ENCODE measurements at places on chromosomes 12 and 14.
A peak's percentile ranks its signal among the peaks of the same experiment; 100 is the strongest.

- no peak for DNase-seq
Observed at GRCh38 chr14:104369208-104369607, 210.4 kb upstream of the C14orf180 start.

GRCh38 chr14:33218026-33218425, 279.3 kb downstream of the NPAS3 start:
- no peak for DNase-seq

DNA sequence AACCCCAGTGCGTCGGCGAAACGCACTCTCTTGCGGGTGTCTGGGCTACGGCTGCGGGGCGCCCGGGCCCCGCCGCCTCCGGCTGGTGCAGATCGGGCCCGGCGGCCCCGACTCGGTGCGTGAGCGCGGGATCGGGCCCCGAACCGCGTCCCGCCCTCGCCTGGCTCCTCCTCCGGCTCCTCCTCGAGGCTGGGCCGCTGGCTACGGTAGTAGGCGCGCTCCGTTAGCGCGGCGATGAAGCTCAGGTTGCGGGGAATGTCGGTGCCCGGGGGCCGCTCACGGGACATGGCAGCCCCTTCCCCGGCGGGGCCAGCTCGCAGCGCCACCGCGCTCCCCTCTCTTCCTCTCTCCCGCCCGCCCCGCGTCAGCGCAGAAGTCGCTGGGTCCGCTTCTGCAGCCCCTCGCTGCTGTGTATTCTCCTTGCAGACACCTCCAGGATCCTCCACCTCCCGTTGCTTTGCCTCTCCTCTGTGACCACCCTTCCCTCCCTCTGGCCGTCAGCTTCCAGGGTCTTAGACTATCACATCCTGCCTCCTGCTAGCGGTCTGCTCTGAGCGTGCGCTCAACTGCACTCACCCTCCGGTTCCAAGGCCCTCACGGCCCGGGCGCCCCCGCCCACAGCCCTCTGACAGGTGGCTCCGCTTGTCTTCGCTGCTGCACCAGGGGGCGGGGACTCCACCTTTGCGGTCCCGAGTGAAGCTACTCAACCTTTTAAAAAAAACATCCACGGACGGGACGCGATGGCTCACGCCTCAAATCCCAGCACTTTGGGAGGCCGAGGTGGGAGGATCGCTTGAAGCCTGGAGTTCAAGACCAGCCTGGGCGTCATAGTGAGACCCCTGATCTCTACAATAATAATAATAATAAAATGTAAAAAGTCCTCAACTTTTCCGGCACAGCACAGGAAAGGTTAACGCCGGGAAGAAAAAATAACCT, at the start of gene PPP1R3E:
Gene PPP1R3E (minus strand): TSS at position 570 of the 936 bp plus-strand sequence. CDS start 283 bp downstream, at position 287.
- peak; percentile 55 for DNase-seq

- DNase-seq = no peak
Observed at GRCh38 chr12:82593901-82594396, 92.8 kb upstream of the TMTC2 start.

DNA sequence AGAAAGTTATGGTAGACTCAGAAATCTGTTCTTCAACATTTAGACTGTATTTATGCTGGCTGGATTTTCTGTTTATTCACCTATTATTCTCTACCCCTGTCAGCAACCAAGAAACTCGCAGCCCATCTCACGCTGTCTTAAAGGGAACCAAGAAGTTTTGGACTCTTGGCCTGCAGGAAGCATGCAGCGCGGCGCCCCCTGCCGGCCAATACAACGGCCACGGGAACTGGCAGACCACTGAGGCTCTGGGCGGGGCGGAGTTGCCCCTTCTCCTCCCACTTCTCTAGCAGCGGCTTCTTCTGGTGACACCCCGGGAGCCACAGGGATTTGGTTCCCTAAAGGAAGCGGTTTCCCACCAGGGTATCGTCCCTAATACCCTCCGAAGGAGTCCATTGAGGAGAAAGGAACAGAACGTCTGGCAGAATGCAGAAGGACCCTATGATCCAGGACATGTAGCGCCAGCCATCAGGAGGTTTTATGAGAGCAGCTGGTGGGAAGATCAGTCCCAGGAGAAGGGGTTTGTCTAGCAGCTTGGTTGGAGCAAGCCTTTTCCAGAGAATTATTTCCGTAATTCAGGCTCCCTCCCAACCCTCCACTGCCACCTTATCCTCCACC, 21.0 kb upstream of the RNASE2 start:
- peak; percentile 8 for DNase-seq

DNA sequence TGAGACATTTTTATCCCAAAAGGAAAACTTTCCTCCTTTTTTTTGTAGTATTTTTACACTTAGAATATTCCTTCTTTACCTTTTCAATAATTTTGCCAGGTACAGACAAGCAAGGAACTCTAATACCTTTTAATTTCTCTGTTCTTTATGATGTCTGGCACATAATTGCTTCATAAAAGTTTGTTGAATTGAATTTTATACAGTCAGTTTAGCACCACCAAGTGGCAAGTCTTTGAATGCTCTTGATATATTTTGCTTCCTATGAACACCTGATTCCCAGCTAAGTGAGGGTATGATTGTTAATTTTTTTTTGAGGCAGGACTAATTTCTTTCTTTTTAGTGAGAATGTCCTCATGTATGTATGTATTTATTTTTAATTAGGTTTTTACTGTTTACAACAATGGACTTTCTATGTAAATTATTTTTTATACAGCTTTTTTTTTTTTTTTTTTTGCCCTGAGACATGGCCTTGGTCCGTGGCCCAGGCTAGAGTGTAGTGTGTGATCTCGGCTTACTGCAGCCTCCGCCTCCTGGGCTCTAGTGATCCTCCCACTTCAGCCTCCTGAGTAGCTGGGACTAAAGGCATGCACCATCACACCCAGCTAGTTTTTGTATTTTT, 6.9 kb downstream of the TBC1D15 start:
- DNase-seq = peak; percentile 37

DNA sequence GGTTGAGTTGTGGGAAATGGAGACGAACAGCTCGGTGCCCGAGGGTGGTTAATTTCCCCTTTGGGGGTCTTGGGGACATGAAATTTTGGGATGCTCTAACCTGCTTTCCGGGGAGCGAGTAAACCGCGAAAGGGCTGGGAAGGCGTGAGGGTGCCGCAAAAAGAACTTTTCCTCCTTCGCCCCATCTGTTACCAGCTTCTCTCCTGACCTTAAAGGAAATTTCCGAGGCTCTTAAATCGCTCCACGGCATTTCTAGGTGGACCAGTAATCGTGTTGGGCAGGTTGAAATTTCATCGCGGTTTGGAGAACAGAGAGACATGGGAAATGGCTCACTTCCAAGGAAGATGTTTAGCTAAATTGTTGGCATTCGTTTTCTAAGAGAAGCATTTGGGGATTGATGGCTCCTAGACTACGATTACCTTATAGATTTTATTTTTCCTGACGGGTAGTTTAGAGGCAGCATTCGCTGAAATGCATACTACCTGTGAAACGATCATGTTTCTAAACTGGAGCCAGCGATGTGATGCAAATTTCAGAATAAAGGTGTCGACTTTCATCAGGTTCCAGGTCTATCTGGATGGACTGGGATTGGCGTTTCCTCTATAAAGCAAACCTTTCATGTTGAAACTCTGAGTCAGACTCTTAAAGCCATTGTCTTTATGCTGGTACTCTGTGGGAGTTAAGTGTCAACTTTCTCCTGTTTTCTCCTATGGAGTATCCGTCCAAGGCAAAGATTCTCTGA, 414.5 kb downstream of the PCNX1 start:
- DNase-seq = peak; percentile 47

DNA sequence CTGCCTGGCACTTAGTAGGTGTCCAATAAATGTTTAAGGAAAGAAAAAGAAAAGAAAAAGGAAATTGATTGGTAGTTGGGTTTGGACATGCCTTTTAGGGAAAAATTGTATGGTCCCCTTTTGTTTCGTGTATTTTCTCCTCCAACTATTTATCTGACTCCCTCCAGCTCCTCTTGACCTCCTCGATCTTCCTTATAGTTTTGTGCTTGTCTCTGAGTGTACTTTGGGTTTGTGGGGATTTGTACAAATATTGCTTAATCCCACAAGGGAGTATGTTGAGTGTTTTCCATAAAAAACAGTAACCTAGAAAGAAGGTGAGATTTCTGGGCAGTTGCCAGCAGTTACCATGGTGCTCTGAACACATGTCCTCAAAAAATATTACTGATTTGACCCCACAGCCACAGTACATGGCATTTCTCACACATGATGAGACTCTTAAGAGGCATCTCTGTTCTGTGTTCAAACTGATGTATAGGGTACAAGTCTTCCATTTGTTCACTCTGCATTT, 15.7 kb downstream of the PLEKHG7 start:
- no peak for DNase-seq

DNA sequence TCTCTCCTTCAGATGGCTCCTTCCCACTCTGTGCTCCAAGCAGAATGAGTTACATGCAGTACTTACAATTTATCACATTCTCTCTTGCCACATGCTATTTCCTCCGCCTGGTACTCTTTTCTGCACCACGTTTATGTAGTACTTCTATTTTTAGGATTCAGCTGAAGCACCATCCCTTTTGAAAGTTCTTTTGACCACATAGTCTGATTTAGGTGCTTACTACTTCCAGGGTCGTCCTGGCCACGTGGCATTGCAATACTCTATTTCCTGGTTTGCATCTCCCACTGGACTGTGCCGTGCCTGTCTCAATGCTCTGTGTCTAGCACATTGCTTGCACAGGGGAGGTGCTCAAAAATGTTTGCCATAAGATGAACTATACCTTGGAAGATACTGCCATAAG, 16.3 kb upstream of the TBC1D30 start:
- no peak for DNase-seq

GRCh38 chr12:124195567-124195942, 99.3 kb upstream of the RFLNA start:
- DNase-seq = no peak

- no peak for DNase-seq
Observed at GRCh38 chr12:69243099-69244084, 4.0 kb downstream of the CPSF6 start.

GRCh38 chr14:26873362-26873960, 275.6 kb upstream of the NOVA1 start:
- no peak for DNase-seq

GRCh38 chr14:91722386-91722785, 9.5 kb downstream of the CATSPERB start:
- DNase-seq = peak; percentile 56

DNA sequence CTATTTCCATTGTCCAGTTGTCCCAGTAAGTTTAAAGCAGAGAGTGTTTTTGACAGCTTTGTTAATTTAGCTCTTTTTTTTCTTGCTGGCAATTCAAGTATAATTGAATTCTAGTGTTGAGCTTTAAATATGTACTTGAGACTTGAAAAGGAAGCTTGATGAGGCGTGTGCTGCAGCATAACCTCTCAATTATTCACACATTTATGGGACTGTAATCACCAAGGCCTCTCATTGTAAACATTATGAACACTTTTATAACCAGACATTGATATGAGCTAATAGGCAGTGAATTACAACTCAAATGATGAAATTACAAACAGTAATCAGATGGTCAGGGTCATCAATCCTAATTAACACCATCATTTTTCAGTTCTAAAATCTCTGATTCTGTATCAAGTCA, 378.0 kb upstream of the DDHD1 start:
- DNase-seq = no peak

GRCh38 chr14:55052269-55052930, 953 bp downstream of the MAPK1IP1L start:
- DNase-seq = no peak

- DNase-seq = no peak
Observed at GRCh38 chr14:54640506-54640905, 73.6 kb downstream of the SAMD4A start.

- DNase-seq = no peak
Observed at GRCh38 chr14:102920273-102920997, 2.0 kb upstream of the AMN start.

GRCh38 chr14:91163316-91163715, 49.4 kb downstream of the DGLUCY start:
- DNase-seq = no peak

DNA sequence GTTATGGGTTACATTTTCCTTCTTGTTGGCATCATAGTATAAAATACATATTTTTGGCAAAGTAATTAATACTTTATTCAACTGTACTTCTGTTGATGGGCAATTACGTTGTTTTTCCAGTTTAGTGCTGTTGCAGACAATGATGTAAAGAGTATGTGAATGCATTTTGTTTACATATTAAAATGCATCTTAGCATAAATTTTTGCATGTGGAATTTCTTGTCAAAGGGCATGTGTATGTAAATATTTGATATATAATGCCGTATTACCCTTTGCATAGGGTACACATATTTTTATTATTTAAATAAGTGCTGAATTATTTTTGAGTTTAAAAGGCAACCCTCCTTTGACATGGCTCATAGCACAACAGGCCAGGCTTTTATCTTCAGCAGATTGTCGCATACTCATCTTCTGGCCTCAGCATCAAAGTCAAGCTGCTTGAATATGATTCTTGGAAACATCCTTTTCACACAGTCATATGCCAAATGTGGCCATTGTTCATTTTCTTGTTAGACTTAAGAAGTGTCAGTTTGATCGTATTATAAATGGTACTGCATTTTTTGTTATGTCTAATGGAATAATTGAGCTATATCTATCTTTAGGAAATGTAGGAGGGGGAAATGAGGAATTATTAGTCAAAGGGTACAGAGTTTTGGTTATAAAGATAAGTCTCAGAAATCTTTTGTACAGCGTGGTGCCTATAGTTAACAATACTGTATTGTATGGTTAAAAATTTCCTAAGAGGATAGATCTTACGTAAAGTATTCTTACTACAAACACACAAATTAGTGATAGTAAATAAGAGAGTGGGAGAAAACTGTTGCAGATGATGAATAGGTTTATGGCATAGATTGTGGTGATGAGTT, 138.5 kb downstream of the FUT8 start:
- no peak for DNase-seq

DNA sequence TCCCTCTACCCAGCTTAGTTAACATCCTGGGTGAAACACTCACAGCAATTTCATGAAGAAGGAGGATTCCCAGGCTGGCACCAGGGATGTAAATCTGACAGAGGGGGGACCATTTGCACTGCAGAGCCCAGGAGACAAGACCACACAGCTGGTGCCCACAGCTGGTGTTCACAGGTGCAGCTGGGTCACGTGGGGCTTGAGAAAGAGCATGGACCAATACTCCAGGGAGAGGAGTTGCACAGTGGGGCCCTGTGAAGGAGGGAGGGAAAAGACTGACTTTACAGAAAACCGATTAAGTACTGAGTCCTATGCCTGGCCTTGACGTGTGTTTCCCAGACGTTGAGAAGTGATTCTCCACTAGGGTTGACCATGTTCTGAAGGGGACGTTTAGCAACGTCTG, 1316.7 kb upstream of the TMEM132C start:
- no peak for DNase-seq

DNA sequence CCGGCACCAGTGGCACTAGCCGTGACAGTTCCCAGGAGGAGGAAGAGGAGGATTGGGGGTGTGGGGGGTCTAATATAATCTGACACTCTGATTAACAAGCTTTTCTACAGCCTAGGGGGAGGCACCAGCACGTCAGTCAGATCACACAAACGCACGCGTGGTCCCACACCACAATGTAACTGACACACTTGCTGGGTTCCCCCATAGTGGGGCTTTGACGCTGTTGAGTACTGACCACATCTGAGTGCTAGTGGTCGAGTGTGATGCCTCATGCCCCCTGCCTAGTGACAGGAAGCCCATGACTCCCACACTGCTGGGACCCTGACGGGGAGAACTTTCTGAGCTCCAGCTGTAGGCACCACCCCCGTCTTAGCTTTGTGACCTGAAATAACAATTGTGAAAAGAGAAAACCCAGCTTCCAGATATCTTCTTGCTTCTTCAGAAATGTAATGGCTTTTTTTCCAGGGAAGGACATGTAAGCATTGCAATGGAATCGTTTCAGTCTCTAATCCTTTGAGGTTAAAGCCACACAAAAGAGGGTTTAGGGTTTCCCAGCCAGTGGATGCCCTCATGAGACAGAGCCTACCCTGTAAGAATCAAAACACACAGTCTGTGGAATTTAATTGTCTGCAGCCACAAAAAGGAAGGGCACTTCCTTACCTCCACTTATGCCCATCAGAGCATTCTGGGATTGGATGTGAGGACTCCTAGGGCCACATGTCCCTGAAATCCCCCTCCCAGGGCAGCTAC, 183.9 kb downstream of the PIWIL1 start:
- DNase-seq = no peak

All from HCEC 1CT (cell line).